RWPE2 (cell line): ENCODE measurements at places on chromosomes 3 and 15.

GRCh38 chr15:63939531-63940130 is 105.9 kb upstream of the HERC1 start:
- no peak overlapping the region for H3K4me3 ChIP-seq
- no peaks in the 10 kb centered on the region for H3K4me1 ChIP-seq
- H3K27ac ChIP-seq = no peak overlapping the region
- H3K36me3 ChIP-seq = no peaks in the 10 kb centered on the region
- no peak for DNase-seq

DNA sequence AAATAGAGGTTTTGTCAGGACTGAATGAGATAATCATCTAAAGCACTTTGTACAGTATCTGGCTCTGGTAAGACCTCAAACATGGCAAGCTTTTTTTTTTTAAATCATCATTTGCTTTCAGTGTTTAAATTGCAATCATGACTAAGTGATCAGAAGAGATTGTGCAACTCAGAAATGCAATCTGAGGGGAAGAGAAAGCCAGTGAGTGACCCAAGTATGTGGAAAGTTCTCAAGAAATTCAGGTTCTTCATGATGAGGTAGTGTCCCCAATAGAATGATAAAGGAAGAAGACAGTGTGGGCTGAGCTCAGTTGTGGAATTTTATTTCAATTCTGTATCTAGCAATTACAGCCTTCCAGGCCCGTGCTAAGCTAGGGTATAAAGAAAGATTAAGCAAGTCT is 132.2 kb upstream of the TBC1D5 start:
- DNase-seq = no peak
- no peak overlapping the region for H3K4me3 ChIP-seq
- H3K36me3 ChIP-seq = no peaks in the 10 kb centered on the region
- H3K4me1 ChIP-seq = no peaks in the 10 kb centered on the region
- no peak overlapping the region for H3K27ac ChIP-seq
- H3K27me3 ChIP-seq = no peaks in the 10 kb centered on the region

- H3K4me3 ChIP-seq = no peak overlapping the region
- H3K27me3 ChIP-seq = peaks cover 8% of the 10 kb centered on the region
- no peaks in the 10 kb centered on the region for H3K36me3 ChIP-seq
- DNase-seq = no peak
Observed at GRCh38 chr3:73604451-73604850, 20.3 kb downstream of the PDZRN3 start.

- no peaks in the 10 kb centered on the region for H3K36me3 ChIP-seq
- H3K27ac ChIP-seq = no peak overlapping the region
Observed at GRCh38 chr15:69853544-69853951, 244.2 kb downstream of the TLE3 start.

DNA sequence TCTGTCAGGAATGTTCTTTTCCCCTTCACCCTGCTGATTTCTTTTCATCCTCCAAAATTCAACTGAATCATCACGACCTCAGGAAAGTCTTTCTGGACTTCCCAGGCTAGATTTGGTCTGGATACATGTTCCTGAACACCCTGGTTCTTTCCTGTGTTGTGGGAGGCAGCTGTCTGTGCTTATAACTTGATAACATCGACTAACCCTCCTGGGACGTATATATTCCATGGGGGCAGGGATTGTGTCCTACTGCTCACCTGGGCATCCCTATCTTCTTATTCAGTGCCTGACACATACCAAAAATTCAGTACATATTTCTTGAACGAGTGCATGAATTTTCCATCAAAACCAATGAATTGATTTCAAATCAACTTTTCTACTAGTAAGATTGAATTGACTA is 47.6 kb upstream of the MEF2A start:
- H3K27me3 ChIP-seq = no peaks in the 10 kb centered on the region
- no peak overlapping the region for H3K27ac ChIP-seq
- DNase-seq = no peak
- no peaks in the 10 kb centered on the region for H3K36me3 ChIP-seq
